Neural crest cell (in vitro differentiated cells): ENCODE measurements at places on chromosomes 12 and 14. TPM values are rescaled to one million over a fixed set of nuclear protein-coding genes. Genes with fewer than 3 reads are reported as not detected.
A peak's percentile ranks its signal among the peaks of the same experiment; 100 is the strongest.

DNA sequence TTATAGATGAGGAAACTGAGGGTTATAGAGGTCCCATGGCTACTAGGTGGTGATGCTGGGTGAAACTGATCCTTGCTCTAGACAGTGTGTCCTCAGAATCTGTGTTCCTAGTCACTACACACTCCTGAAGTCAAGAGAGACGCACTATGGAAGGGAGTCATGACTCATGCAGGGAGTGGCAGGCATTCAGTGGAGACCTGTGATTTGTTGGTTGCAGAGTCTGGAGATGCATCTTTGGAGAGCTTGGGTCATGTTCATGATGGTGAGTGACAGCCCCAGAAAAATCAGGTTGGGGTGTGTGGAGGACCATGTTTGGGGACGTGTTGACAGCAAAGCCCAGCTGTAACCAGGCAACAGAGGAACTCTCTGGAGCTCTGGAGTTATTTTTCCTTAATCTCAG lies 38.0 kb upstream of the FBXO21 start:
- no peak for DNase-seq

Gene AICDA
- not detected in 2 replicates for total RNA-seq

Gene GZMH
- total RNA-seq, result not detected in 2 replicates

DNA sequence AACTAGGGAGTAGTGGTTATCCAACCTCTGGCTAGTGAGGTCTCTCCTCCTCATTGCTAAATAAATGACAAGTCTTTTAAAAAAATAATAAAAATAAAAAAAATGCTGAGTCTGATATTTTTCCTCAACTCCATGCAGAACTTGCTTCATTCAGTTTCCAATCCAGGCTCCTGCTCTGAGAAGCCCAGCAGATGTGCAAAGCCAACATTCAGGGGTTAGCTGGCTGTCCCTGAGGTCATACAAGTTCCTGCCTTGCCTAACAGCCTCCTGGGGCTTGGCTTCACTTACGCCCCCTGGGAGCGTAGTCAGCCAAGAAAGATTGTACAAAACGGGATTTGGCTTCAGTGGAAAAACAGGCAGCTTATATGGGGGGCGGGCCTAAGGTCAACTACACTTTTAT lies 23.3 kb downstream of the RTRAF start:
- no peak for DNase-seq

GRCh38 chr12:113170457-113170856 lies 14.8 kb downstream of the DDX54 start:
- DNase-seq, result no peak

Gene SERPINA9
- not detected in 2 replicates for total RNA-seq

DNA sequence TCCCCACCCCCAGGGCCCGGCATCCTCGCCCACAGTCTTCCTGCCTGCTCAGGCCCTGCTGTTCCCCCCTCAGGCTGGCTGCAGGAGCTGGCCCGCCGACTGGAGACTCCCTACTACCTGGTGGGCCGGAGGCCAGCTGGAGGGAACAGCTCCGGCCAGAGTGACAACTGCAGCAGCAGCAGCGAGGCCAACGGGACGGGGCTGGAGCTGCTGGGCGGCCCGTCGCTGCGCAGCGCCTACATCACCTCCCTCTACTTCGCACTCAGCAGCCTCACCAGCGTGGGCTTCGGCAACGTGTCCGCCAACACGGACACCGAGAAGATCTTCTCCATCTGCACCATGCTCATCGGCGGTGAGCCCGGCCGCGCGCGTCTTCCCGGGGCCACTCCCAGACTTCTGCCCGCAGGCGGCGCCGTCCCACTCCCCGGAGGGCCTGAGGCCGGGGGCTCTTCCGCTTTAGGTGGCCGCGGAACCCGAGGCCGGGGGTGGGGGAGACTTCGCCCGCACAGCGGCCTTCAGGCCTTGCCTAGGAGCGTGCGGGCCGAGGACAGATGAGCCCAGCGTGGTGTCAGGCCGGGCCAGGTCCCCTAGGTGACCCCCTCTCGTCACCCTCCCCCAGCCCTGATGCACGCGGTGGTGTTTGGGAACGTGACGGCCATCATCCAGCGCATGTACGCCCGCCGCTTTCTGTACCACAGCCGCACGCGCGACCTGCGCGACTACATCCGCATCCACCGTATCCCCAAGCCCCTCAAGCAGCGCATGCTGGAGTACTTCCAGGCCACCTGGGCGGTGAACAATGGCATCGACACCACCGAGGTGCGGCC lies 10.2 kb downstream of the KCNH3 start:
- DNase-seq, result no peak

GRCh38 chr14:22556990-22557623 lies 31.9 kb downstream of the DAD1 start:
- DNase-seq, result peak; percentile 94

DNA sequence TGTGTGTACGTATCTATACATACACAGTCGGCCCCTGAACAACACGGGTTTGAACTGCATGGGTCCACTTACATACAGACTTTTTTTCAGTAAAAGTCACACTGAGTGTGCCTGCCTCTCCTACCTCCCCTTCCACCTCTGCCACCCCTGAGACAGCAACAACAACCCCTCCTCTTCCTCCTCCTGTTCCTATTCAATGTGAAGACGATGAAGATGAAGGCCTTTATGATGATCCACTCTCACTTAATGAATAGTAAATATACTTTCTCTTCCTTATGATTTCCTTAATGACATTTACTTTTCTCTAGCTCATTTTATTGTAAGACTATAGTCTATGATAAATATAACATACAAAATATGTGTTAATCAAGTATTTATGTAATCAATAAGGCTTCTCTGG lies 25.5 kb downstream of the TM7SF3 start:
- DNase-seq, result no peak

DNA sequence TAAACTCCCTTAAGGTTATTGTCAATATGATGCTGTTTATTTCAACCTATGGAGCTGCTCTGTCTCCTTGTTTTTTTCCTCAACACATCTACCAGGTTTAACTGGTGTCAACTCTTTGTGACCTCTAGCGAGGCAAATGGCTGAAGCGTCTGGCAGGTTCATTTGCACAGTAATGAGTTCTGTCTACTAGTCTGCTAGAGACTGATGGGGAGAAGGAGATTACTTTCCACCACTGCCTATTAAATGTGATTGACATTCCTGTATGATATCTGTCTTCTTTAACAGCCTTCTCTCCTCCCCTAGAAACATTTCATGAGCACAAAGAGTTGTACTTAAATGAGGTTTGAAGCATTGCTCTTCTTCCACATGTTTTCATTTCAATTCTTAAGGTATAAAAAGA lies 253.7 kb downstream of the SLC6A15 start:
- no peak for DNase-seq
